Left lobe of liver (tissue), 2 donors: ENCODE measurements at places on chromosomes 2 and 18. TPM values are rescaled to one million over a fixed set of nuclear protein-coding genes. Genes with fewer than 3 reads are reported as not detected.

GRCh38 chr2:18619091-18619490, 29.7 kb upstream of the NT5C1B start:
- DNase-seq: no peak

Gene TTN
- total RNA-seq: 1.1 TPM

Gene IL1R2
- 12.0 TPM for total RNA-seq

Gene DAW1
- not detected for total RNA-seq

Gene XDH
- total RNA-seq: 63.7 TPM
